ENCODE measurements at places on chromosomes 5 and 9.
A peak's percentile ranks its signal among the peaks of the same experiment; 100 is the strongest.

DNA sequence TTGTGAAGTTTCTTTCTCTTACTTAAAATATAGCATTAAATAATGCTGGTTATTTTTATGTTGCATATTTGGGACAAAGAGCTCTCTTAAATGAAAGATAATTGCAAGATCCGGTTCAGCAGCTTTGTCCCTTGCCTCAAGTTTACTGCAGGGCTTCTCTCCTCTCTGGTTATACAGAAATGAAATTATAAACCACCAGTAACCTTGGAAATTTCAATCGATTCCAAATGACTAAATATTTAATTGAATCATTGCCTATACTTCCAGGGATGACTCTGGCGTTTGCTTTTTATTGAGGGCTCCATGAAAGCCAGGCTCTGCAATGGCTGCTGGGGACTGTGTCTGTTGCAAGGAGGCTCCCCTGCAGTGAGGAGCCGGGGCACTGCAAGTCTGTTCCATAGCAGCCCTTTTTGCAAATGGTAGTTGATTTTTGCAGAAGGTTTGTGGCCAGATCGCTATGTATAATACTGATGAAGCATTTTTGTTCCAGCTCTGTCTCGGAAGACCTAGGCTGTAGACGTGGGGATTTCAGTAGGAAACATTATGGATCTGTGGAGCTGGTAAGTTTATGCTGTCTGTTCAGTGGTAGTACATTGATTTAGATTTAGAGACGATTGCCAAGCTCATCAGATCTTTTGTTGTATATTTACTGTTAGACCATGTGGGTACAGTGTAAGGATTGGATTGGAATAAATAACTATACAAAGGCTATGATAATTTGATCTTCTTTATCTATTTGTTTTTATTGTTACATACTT lies at the start of gene GARNL3:
GARNL3 (plus strand) TSS at position 313 of the 758 bp plus-strand sequence; CDS start at position 417, 104 bp downstream.
- no peak for DNase-seq

DNA sequence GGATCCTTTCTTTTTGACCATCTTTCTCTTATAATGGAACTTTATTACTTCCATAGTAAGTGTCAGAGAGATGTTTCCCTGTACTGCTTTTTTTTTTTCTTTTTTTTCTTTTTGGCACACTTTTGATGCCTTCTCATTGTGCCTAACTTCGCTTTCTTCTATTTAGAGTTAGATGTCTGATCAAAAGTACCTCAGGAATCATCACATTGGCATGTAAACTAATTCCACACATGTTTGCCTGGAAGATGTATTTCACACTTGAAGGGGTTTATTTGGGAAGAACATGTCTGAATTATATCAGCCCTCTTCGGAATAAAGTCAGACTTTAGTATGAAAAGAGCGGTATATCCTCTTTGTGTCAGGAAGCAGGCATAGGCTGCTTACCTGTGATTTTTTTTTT lies 35.1 kb downstream of the SMARCA2 start:
- no peak for DNase-seq

- no peak for DNase-seq
Measured at GRCh38 chr5:98570010-98570409, 203.5 kb upstream of the RGMB start.

- no peak for DNase-seq
Measured at GRCh38 chr5:57937025-57937424, 454.4 kb upstream of the ACTBL2 start.

DNA sequence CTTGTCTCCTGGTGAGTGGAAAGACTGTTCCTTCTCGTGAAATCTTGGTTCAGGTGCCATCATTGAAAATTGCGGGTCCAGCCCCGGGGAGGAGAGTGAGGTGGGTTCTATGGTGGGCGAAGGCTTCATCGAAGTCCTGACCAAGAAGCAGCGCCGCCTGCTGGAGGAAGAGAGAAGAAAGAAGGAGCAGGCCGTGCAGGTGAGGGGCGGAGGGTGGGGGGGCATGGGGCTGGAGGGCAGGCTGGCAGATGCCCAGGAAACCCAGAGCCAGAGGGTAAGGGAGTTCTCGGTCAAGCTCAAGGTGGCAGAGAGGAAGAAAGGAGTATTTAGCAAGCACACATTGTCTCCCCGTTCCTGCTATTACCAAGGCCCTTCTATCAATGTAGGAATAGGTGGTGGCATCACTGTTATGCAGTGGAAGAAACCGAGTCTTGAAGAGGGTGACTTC lies 24.3 kb upstream of the POMT1 start:
- peak; percentile 32 for DNase-seq

GRCh38 chr5:150146235-150146634 lies 9.4 kb downstream of the PDGFRB start:
- no peak for DNase-seq

- DNase-seq: no peak
Measured at GRCh38 chr5:37777432-37778130, 62.3 kb downstream of the GDNF start.

DNA sequence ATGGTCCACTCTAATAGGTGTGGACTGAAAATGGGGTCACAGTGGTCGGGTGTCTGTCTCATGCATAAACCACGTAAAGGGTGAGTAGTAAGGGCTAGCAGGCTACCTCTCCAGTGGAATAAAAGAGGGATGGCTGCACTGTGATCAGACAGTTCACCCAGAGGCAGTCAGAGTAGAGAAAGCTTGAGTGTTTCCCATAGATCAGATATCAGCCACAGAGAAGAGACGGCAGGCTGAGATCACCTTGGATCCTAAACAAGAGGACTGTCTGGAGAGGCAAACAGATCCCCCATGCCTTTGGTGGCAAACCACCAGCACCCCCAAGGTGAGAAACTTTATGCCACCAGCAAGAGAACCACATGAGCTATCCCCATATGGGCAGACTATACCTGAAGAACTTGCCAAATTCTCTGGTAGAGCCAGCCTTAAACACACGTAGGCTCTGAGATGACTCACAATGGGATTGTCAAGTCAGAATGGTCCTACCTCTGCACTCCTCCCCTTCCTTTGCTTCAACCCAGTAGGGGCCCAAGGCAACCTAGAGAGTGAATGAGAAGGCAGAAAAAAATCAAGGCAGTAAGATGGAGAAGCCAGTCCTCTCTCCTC lies 205.2 kb upstream of the MAP3K1 start:
- no peak for DNase-seq

DNA sequence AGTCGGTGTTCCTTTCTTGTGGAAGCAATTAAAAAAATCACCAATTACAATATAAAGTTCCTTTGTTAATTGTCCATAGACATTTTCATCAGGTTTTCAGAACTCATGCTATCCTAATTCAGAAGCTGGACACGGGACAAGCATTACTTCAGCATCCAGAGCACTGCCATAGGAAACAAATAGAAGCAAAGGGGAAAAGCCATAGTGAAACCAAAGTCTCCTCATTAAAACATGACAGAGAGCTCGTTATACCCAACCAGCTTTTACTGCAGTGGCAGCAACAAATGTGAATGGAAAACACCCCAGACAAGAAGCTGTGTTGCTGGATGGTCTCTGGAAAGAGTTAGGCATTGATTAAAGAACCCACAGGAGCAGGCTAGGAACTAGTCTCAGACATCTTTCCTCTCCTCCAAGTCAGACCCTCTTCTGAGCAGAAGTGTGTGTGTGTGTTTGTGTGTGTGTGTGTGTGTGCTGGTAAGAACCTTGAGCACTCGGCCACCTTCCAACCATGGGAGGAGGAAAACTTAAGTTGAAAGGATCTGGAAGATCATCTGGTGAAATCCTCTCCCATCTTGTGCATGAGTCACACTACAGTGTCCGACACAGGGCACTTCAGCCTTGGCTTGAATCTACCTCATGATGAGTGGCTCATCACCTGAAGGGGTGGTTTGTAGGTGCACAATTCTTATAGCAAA lies 162.6 kb upstream of the ADAMTS16 start:
- DNase-seq: no peak

DNA sequence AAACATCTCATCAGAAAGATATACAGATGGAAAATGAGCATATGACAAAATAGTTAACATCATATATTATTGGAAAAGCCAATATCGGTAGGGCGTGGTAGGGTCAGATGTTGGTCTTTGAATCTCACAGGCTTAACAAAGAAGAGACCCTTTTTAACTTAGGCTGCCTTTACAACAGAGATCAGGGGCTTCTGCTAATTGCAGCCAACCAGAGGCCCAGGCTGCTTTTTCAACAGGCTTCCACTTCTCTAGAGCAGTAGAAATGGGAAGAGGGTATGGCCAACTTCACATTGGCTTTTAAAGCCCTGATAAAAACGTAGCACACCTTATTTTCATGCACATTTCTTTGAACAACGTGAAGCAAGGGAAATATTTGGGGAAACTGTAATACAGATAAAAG lies 764.3 kb upstream of the CTNND2 start:
- no peak for DNase-seq

- no peak for DNase-seq
Measured at GRCh38 chr5:12174734-12175133, 270.5 kb upstream of the CTNND2 start.

DNA sequence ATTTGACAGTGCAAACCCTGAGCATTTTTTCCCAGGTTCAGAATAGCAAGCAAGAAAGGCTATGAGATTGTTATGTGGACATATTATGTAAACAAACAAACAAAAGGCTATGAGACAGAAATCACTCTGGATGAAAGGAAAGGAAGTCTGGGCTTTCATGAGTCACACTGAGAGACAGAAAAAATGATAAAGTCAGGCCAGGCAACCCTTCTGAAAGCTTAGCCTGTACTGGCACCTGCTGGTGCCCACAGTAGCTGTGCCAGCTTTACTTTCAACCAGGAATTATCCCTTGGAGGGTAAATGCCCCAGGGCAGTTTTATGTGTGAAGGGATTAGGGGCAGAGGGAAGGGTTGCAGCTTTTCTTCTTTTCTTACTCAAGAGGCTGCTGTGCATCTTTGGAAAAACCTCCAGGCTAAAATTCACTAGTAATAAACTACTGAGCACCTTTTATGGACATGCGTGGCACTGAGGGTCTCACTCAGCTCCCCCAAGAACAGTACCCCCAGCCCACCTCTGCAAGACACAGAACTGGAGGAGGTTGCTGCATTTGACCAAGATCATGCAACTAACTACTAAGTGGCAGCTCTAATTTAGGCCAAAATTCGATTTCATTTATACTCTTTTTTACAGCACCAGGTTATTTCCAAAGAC lies 41.7 kb downstream of the ACTL7B start:
- no peak for DNase-seq

DNA sequence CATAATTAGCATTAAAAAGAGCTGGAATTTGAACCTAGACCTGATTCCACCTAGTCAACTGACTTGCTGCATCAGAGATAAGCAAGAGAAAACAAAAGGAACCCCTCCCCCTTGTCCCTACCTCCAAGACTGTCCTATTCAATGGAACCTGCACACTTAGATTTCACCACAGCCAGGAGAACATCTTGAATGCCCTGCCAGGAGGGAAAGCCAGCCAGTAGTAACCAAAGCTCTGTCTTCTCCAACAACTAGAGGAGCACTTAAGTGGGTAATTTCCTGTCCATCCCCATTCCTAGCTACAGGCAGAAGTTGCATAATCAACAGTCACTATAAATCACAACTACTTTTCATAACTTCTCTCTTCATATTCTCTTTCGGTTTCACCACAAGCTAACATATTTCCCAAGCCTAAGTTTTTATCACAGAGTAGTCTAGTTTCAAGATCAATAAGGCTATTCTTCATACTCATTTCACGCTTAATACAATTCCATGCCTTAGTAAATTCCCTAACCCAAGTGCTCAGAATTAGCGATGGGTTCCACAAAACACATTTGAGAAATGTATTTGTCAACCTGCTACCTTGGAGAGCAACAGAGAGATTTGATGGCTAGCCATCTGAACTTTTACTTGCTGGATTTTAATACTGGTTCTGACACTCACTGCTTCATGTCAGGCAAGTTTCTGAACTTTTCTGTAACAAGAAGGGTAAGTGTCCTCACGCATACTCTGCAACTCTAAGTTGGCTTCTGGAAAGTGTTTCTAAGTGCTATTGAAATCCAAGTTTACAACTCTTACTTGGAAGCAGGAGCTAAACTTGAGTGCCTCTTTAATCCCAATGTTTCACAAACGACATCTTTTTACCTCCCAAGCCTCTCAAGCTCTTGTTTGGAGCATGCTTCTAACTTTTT lies 2.0 kb downstream of the DENND1A start:
- no peak for DNase-seq

GRCh38 chr9:27985714-27986113 lies 412.4 kb upstream of the C9orf72 start:
- DNase-seq: no peak

DNA sequence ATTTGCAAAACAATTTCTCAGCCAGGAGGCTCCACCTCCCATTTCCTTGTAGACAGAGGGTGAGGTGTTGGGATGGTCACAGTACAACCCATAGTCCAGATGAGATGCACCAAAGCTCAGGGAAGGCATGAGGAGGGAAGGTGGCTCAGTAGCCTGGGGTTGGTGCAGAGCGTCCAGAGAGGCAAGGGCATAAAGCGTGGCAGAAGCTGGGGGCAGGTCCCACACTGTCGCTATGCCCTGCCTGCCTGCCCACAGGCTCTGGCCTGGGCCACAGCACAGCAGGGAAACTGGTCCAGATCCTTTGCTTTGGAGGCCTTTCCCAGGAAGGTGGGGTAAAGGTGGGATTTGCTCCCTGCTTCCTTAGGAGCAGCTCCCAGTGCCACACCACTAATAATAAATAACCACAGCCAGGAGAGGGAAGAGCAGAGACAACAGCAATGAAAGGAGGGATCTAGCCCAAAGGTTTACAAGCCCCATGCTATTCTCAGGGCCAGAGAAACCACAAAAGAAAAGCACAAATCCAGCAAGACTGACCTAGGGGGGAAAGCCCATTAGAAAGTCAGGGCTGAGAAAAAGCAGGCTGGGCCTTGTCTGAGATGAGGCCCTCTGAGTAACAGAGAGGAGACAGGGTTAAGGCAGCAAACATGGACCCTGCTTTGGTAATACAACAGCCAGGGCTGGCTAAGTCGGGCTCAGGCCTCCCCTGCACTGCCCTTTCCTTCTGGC lies 27.2 kb downstream of the PCDHGC5 start:
- no peak for DNase-seq

DNA sequence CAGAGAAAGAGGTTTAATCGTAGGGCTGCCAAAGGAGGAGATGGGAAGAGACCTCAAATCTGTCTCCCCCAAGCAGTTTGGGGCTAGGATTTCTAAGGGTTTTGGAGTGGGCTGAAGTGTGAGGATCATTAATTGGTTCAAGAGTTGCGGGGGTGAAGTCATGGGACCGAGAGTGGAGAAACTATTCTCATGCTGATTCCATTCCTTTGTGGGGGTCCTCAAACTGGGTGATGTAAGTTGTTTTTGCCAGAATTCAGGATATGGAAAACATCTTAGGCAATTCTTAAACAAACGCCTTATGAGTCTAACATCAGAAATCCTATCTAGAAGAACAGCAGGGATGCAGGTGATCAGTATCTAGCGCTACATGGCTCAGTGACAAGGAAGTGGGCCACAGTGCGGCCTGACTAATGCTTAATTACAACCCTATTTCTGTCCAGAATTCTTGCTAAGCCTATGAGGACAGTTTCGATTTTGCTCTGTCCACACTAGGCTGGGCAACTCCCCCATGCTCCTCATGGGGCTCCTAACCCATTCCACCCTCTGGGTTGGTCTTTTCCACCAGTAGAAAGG lies 27.7 kb upstream of the TRIO start:
- DNase-seq: no peak

DNA sequence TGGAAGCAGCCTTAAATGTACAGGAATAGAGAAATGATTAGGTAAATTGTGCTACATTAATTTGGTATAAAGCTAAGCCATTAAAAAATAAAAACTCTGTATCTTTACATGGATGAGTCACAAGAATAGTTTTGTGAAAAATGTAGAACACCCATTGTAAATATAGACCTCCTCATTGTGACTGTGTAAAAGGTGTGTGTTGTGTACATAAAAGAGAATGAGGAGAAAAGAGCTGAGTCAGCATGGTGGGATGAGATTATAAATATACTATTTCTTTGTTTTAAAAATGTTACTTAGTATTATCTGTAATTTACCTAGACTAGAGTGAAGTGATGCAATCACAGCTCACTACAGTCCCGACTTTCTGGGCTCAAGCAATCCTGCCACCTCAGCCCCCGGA lies 250.5 kb downstream of the KIAA0825 start:
- no peak for DNase-seq

GRCh38 chr5:168972731-168973130 lies 328.2 kb downstream of the SLIT3 start:
- DNase-seq: no peak

Measured in stimulated activated CD8-positive, alpha-beta memory T cell treated with anti-CD3 and anti-CD28 coated beads, Interleukin-7, amount 100 ng/mL, for 1 hour (primary cell).